ENCODE measurements at places on chromosomes 2 and 18. TPM values are rescaled to one million over a fixed set of nuclear protein-coding genes. Genes with fewer than 3 reads are reported as not detected.

Gene MAP3K19
- polyA plus RNA-seq = not detected

Gene HOXD9
- not detected for polyA plus RNA-seq

Gene B4GALT6
- 0.24 TPM for polyA plus RNA-seq

Gene CASP8
- 38.9 TPM for polyA plus RNA-seq

Gene KCNS3
- not detected for polyA plus RNA-seq

All from naive thymus-derived CD4-positive, alpha-beta T cell (primary cell).